ENCODE measurements at places on chromosomes 4 and X. TPM values are rescaled to one million over a fixed set of nuclear protein-coding genes. Genes with fewer than 3 reads are reported as not detected.

DNA sequence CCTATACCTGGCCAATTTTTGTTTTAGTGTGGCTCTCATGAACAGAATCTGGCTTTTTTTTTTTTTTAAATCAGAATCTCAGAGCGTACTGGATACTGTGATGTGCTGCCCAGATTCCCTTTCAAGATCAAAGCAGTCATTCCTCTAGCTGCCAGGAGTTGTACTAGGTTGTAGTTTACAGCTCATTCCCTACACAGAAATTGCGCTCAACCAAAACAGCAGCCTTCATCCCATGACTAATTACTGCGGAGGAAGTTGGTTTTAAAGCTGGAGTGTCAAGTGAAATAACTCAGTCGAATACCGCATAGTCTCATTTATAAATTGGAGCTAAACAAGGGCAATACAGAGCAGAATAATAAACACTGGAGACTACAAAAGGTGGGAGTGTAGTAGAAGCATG lies 12.2 kb upstream of the TMPRSS11B start:
- no peak for DNase-seq

DNA sequence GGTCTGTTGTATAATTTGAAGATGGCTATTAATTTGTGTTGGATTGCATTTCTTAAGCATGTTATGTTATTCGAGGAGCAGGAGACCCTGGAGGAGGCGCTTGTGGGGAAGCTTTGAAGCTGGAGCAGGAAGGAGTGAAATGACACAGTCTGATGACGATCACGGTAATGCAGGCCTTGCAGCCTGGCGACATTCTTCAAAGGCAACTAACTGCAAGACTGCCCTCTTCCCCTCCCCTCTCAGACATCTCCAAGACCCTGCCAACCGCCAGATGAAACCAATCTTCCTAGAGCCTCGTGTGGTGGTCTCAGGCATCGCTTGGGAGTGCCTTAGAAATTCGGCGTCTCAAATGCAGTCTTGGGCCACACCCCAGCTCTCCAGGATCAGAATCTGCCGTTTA lies 16.1 kb downstream of the CLCN4 start:
- DNase-seq = no peak

GRCh38 chr4:127748957-127749356 lies 18.8 kb downstream of the SLC25A31 start:
- no peak for DNase-seq

DNA sequence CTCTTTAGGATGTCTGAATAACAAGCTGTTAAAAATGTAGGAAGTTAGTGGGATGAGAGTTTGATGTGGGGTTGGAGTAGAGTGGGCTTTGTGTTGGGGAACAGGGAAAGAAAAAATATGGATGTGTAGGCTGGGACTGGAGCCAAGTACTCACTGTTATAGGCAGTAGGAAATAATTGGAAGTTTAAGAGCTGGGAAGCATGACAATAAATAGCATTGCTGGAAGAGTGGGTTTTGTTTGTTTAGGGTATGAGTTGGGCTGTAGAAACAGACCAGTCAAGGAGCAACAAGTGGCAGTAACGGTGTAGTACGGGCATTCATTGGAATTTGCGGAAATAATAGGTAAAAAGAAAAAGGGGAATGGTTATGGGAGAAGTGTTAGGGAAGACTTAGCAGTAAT lies 81.6 kb downstream of the KDM6A start:
- DNase-seq = no peak

- DNase-seq = no peak
Observed at GRCh38 chrX:41759817-41760216, 35.8 kb downstream of the GPR82 start.

DNA sequence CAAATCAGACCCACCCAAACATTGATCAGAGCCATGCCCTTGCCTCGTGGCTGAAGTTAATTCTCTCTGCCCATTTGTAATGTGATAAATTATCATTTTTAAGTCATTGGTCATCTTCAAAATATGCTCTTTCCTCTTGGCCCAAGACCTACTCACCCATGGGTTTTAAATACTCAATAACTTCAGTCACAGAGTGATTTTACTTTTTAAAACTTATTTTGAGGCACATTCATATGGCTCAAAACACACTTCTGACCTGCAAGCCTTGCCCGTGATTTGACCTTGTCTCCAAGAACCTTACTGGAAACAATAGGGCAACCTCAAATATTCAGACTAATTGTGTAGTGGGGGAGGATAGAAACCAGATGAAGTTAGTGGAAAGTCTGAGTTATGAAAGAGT lies 176.2 kb upstream of the LNX1 start:
- DNase-seq = no peak

DNA sequence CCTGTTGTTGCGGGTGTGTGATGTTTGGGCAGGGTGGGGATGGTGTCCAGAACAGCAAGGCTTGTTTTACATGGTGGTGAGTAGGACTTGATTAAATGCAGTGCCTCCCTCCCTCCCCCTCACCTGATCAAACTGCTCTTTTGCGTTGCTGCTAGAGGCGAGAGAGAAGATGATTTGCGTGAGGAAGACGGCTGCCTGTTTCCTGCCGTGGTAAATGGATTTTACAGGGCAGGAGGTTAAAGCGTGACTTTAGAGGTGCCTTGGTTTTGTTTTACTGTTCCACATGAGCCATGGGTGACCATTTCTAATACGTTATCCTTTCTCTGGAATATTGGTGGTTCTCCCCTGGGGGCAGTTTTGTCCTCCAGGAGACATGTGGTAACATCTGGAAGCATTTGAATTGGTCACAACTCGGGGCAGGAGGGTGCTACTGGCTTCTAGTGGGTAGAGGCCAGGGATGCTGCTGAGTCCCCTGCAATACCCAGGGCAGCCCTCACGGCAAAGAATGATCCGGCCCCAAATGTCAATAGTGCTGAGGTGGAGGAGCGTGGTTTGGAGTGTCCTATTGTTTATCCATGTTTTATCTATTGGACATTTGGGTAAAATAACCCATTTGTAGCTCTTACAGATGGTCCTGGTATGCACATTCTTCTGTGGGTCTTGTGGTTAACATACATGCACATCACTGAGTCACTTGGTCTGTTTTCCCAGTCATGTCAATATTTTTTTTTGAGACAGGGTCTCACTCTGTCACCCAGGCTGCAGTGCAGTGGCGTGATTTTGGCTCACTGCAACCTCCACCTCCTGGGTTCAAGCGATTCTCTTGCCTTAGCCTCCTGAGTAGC lies 73.7 kb downstream of the SHROOM2 start:
- no peak for DNase-seq

Gene SHOX
- total RNA-seq = not detected

Gene SPANXA1
- not detected for total RNA-seq

Gene PNMA6A
- not detected for total RNA-seq

- DNase-seq = no peak
Observed at GRCh38 chrX:123230798-123231197, 46.7 kb downstream of the GRIA3 start.

- no peak for DNase-seq
Observed at GRCh38 chrX:40849906-40850823, 114.8 kb upstream of the MED14 start.

GRCh38 chr4:54172156-54172555 lies 56.9 kb upstream of the PDGFRA start:
- no peak for DNase-seq

GRCh38 chr4:113677325-113677724 lies 84.2 kb downstream of the CAMK2D start:
- no peak for DNase-seq

Gene ANKRD37
- total RNA-seq = 15.1 TPM

Gene TMEM35A
- not detected for total RNA-seq

GRCh38 chr4:63325140-63325539 lies 1084.1 kb downstream of the TECRL start:
- DNase-seq = no peak

DNA sequence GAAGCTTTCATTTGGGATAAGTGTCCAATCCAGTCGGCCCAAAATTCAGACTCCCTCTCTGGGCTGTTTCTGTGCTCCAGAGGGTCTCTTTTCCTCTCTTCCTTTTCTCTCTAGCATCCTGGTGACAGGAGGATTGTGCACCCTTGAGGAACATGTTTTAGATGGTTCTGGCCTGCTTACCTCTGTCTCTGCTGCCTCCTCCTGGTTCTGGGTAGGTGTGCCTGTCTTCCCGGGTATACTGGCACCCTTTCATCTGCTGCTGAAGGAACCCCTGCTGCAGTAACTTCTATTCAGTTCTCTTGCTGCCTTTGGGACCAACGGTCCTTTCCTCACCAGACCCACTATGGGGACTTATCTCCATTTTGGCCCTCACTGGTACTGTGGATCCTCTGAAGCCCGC lies 53.2 kb downstream of the HMGB2 start:
- DNase-seq = no peak

DNA sequence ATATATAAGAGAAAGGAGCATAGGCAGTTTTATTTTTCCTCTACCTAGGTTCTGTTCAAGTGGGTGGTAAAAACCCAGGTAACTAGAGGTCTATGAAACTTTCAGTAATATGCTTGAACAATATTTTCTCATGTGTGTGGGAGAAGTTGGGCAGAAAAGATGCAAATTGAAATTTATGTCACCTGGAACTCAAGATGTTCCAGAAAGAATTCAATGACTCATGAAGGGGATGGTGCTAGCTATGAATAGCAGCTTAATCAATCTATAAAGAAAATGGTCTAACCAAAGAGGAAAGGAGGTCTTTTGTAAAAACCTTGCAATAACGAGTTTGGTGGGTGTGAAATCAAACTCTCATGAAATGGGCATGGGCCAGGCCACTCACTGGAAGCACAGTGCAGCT lies 263.8 kb downstream of the INPP4B start:
- no peak for DNase-seq

- DNase-seq = no peak
Observed at GRCh38 chrX:153625271-153626024, 21.6 kb upstream of the DUSP9 start.

DNA sequence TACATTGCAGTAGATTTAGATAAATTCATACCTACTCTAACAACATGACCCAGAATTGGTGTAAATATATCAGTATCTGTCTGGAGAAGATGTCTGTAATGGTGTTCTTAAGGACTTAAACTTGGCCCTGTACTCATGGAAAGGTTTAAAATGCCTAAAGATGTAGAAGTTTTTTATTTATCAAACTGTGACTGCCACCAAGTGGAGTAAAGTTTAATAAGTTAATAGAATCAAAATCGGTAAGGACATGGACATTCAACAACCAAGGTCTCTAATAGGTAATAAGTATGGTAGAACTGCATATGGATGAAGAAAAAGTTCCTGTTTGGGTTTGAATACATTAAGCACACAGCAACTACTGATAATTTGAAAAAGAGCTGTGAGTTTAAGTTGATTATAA lies 474.0 kb upstream of the NDST3 start:
- DNase-seq = no peak

DNA sequence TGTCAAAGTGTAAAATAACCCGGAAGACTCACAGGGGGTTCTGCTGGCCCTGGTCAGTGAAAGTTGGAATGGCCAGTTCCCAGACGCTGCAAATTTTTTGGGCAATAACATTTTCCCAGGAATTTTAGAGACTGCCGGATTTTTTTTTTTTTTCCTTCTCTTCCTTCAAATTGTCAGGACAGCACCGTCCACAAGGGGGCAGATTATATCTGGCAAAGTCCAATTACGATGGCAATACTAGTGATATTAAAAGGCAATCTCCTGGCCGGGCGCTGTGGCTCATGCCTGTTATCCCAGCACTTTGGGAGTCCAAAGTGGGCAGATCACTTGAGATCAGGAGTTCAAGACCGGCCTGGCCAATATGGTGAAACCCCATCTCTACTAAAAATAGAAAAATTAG lies 20.5 kb downstream of the SLC25A5 start:
- peak; percentile 51 for DNase-seq

DNA sequence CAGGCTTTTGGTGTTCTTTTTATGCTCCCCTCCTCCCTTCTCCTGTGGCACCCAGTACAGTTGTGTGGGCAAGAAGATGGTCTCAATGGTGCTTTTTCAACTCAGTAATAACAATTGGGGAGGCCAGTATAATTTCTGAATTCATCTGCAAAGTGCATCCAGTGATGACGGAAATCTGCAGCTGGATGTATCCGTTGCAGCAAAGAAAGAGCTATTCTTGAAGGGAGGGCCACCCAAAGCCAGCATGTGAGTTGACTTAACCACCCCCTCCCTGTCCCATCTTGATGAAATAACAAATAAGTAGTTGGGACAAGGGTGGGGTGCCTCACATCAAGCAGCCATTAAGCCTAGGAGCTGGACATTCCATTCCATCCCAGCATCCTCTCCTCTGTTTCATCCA lies 30.7 kb downstream of the TSC22D3 start:
- DNase-seq = no peak

- DNase-seq = no peak
Observed at GRCh38 chrX:127313635-127314034, 494.1 kb downstream of the PRR32 start.

Gene RTL5
- total RNA-seq = 1.8 TPM

Gene FAM53A
- 0.39 TPM for total RNA-seq

Gene LRAT
- total RNA-seq = not detected

Gene ANOS1
- 3.5 TPM for total RNA-seq

Gene CLNK
- total RNA-seq = not detected

Gene LRP2BP
- 0.29 TPM for total RNA-seq

DNA sequence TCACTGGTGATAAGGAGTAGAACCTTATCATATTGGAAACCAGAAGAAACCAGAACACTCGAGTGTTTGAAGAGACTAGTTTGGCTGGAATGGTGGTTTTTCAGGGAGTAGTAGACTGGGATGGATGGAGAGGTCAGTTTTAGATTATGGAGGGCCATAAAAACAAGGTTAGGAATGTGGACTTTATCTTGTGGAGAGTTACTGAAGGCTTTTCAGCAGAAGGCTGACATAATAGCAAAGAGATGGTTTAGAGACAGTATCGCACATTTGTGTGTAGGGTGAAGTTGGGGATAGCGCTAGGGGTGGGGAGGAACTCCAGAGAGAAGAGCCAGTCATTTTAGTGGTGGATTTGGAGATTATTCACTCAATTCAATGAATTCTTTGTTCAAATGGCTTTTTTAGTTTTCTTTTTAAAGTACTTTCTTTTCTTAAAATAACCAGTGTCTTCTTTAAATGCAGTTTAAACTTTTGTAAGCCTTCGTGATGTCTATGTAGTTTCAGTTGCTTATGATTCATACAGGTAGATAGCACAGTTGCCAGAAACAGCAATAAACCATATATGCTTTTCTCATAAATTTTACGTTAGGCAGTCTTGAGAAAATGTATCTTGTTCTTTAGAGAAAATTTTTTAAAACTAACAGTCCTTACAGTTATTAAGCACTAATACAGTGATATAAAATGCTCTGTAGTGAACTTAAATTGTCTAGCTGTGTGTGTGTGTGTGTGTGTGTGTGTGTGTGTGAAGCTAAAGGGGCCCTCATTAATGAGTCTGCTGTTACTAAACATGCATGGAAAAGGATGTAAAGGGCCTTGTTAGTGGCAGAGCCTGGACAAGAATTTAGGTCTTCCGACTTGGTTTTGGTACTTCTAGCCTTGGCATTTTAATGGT lies 3.8 kb downstream of the ARHGAP10 start:
- DNase-seq = peak; percentile 33

Gene MMAA
- total RNA-seq = 3.0 TPM

DNA sequence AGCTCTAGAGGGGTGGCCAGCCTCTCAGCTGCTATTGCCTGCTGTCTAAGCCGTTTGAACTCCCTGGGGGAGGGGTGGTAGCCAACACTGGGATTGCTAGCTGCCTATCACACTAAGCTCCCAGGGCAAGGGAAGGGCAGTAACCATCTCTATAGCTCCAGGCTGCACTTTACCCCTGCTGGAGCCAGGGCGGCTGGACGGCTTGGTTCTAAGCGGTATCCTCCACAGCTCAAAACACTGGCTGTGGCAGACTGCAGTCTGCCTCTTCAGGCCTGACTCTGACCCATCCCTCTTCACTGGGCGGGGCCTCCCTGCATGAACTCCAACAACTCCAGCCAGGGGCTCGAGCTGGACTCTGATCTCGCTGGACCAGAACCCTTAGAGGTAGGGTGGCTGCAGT lies 55.3 kb upstream of the GNRHR start:
- no peak for DNase-seq

Gene BEX1
- total RNA-seq = not detected
